ENCODE measurements at places on chromosomes 1 and 21. TPM values are rescaled to one million over a fixed set of nuclear protein-coding genes. Genes with fewer than 3 reads are reported as not detected.

The MCOLN2 gene
- total RNA-seq: 0.52 TPM

The TFF1 gene
- not detected for total RNA-seq

The FASLG gene
- total RNA-seq: not detected

The CELA3A gene
- total RNA-seq: not detected

The SYF2 gene
- total RNA-seq: 20.7 TPM

The FAM72D gene
- 2.8 TPM for total RNA-seq

The MROH7 gene
- total RNA-seq: 0.68 TPM

The CELA2A gene
- total RNA-seq: 0.36 TPM

DNA sequence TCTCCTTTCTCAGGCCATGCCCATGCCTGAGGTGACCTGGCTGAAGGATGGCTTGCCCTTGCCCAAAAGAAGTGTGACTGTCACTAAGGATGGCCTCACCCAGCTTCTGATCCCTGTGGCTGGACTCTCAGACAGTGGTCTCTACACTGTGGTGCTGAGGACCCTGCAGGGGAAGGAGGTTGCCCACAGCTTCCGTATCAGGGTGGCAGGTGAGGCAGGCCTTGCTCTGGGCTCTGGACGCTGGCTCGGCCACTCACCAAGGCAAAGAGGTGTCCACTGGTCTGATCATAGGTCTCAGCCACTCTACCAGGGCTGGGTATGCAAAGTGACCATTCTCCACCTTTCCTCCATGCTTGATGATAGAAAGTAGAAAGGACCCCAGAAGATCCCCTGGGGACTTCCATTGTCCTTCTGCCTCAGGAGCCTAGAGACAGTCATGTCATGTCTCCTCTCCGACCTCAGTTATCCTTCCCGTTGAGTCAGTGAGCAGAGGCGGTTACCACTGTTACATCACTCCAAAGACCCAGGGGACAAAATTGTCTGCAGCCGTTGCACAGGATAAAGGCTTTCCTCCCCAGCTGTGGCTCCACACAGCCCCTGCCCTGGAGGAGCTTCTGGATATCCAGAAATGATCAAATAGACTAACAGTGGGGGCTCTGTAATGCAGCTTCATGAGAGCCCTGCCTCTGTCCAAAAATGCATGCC is 34.2 kb downstream of the IGFN1 start:
- no peak for ATAC-seq

DNA sequence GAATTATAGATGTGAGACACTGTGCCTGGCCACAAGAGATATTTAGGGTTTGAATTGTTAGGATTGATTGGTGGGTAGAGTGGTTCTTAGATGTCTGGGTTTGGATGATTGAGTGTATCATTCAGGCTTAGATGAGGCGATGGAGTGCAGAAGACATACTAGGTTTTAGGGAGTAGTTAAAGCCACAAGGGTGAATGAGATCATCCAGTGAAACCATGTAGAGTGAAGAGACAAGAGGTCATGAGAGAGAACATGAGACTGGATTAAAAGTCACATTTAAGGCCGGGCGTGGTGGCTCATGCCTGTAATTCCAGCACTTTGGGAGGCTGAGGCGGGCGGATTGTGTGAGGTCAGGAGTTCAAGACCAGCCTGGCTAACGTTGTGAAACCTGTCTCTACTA is 37.2 kb downstream of the ZFYVE9 start:
- peak; percentile 81 for ATAC-seq

- ATAC-seq: peak; percentile 74
These were observed 497.0 kb downstream of the RWDD3 start for GRCh38 chr1:95730986-95731385.

GRCh38 chr1:209227171-209227570 is 356.3 kb upstream of the CAMK1G start:
- no peak for ATAC-seq

DNA sequence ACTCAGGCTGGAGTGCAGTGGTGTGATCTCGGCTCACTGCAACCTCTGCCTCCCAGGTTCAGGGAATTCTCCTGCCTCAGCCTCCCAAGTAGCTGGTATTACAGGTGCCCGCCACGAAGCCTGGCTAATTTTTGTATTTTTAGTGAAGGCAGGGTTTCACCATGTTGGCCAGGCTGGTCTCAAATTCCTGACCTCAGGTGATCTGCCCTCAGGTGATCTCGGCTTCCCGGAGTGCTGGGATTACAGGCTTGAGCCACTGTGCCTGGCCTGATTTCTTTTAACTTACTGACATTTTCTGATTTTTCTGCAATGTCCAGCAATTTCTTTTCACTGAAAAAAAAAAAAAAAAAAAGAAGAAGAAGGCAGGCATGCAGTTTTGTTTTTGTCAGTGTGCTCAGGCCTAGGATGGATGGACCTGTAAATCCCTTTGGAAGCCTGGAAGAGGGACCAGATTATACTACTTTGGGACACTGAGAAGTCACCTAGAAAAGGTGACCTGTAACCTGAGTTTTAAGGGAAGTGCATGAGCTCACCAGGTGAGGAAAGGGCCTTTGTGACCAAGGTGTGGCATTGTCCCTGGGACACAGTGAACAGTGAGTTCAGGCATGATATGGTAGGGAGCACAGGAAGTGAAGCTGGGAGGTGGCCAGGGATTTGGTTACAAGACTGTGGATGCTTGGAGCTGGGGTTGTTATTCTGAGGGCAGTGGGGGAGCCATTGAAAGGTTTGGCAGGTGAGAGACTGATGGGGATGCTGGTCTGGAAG is 2.7 kb upstream of the TMEM61 start:
- ATAC-seq: peak; percentile 47

- ATAC-seq: peak; percentile 59
These were observed 566 bp upstream of the PAQR7 start for GRCh38 chr1:25875856-25876692.

- ATAC-seq: no peak
These were observed 8.0 kb downstream of the RABGAP1L start for GRCh38 chr1:174167265-174167803.

DNA sequence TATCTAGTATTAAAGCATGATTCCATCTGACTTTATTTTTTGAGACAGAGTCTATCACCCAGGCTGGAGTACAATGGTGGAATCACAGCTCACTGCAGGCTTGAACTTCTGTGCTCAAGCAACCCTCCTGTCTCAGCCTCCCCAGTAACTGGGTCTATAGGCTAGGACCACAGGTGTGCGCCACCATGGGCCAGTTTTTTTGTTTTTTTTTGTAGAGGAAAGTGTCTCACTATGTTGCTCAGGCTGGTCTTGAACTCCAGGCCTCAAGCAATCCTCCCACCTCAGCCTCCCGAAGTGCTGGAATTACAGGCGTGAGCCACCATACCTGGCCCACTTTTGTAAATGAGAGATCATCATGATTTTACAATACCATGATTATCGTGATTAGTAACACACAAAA is 9.2 kb downstream of the PPP1R15B start:
- ATAC-seq: no peak

GRCh38 chr1:207362962-207363860 is 41.7 kb downstream of the CD55 start:
- peak; percentile 31 for ATAC-seq

DNA sequence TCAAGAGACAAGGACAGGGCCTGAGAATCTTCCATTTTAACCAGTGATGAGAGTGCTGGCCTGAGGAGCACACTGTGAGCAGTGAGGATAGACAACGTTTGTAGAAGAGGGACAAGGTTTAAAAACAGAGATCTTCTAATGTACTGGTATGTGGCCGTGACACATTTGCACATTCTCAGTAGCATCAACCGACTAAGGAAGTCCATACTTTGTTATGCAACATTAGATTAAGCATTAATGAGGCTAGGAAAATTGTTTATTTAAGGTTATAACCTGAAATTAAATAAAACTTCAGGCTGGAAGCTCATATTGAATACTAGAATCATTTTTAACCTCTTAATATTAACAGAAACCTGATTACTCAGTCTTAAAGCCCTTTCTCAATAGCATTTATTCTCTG is 99.0 kb downstream of the SLC45A1 start:
- no peak for ATAC-seq

GRCh38 chr1:164360265-164360664 is 198.7 kb upstream of the PBX1 start:
- ATAC-seq: no peak
